ENCODE measurements at places on chromosomes 13 and 19. TPM values are rescaled to one million over a fixed set of nuclear protein-coding genes. Genes with fewer than 3 reads are reported as not detected.

Gene KCTD12
- total RNA-seq, result 3.5 TPM

- no peak for DNase-seq
Measured at GRCh38 chr13:98535501-98536354, 41.2 kb downstream of the STK24 start.

DNA sequence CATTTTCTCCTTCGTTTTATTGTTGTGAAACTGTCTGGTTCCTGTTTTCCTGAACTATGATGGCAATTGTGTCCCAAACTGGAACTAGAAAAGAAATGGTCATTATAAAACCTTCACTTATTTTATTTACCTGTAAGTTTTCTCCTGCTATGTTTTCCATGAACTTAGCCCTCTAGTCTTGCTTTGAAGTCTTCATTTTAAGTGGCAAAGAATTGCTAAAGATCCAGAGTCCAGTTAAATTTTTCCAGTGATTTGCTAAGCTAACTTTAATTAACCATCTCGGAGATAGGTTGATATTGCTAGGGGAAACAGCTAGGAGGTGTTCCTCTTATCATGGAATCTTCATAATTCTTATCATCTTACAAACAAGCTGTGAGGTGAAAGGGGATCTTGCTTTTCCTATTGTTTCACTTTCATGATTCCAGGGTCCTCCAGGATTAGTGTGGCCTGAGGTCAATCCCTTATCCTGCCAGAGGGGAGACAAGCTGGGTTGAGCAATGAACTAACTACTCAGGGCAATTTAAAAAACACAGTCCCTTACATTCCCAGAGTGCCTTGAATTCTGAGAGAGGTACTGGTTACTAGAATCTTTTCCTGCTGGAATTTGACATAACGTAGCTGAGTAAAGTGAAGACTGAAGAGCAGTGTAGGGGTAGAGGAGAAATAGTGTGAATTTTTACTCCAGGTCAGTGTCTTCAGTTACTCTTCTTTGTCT is 112.5 kb downstream of the ESD start:
- no peak for DNase-seq

GRCh38 chr19:43527860-43528622 is 1.0 kb upstream of the ETHE1 start:
- peak; percentile 39 for DNase-seq

Gene DMKN
- total RNA-seq, result not detected

GRCh38 chr13:37648609-37649008 is 50.0 kb upstream of the POSTN start:
- no peak for DNase-seq

GRCh38 chr13:111908981-111909380 is 158.0 kb upstream of the SOX1 start:
- DNase-seq, result no peak

DNA sequence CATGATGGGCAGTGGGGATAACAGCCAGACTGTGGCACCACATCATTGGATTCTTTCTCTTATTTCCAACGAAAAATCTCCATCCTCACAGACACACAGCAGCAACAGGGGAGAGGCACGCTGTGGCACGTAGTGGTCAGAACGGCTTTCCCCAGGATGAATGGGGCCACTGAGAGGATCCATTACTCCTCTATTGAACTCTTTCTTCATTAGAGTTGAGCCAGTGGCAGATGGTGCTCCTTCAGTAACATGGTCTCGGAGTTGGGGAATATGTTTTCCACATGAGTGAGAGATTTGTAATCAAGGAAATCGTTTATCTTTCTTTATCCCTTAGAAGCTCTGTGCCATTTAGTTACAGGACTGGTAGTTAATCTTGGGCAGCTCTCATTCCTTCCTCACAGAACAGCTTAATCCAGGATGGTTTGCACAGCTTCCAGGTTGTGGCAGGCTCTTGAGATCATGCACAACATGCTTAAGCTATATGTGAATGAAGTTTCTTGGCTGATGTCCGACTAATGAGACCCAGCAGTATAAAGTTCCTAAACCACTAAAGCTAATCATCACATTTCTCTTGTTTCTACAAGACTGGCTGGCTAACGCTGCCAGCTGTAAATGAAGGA is 180.5 kb upstream of the SLC10A2 start:
- DNase-seq, result no peak

DNA sequence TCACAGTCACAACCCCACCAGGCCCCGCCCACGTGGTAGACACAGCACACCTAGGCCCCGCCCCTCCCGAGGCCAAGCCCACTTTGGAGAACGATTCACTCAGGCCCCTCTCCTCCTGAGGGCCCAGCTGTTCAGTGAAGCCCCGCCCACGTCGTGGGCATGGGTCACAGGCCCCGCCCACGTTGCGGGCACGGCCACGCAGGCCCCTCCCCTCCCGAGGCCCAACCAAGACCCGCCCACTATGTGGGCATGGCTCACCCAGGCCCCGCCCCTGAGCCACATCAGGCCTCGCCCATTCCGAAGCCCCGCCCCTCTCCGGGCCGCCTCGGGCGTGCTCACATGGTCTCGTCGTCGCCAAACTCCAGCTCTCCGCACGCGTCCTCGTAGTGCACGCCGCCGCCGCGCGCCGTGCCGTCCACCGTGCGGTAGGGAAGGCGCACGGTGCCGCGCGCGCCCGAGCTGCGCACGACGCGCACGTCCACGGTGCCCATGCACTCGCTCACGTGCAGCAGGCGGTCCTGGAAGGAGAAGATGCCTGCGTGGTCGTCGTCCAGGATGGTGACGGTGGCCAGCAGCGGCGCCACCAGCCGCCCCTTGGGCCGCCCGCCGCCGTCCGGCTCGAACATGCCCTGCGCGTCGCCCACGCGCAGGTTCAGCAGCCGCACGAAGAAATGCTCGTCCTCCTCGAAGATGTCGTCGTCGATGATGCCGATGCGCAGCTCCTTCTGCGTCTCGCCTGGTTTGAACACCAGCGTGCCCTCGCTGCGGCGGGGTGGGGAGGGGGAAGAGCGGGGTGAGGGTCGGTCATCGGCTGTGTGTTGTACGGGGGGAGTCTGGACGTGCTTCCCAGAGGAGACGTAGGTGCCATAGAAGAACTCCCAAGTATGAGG is 24.0 kb downstream of the SLC8A2 start:
- peak; percentile 79 for DNase-seq

DNA sequence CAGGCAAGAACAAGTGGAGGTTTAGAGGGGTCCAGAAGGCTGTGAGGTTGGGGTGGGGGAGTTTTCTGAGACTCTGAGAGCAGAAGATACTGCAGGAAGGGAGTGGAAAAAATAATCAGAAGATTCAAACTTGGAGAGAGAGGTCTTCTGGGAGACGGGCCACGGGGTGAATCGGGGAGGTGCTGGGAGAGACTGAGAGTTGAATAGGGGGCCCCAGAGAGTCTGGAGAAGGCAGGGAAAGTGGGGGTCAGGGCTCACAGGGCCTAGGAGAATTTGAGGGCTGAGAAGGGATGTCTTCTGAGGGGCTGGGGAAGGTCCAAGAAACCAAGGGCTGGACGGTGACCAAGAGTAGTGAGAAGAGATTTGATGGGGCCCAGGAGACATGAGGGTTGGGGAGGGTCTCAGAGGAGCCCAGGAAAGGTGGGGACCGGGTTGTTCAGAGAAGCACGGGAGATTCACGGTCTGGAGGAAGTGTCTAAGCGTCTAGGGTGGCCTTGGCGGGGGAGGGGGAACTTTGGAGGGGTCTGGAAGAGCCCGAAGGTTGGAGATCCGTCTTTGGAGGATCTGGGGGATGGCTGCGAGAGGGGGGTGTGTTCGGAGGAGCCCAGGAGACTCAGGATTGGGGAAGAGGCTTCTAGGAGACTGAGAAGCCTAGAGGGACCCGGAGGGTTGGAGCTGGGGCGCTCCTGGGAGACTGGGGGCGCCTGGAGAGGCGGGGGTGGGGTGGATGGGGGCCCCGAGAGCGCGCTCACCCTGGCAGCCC is 1.5 kb downstream of the KCNC3 start:
- no peak for DNase-seq

DNA sequence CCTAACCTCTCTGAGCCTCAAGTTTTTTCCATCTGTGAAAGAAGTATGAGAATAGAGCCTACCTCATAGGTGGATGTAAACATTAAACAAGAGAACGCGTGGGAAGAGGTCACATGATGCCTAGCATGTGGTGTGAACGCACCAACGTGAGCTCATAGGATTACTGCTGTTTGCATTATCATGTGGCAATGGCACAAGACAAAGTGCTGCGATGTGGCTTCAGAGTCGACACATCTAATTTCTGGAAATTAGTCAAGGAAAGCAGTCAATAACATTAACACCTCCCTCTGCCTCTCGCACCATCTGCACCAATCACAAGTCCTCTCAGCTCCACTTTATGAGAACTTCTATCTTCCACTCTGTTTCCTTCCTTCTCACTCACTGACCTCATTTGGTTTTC is 489.7 kb downstream of the COG6 start:
- no peak for DNase-seq

- DNase-seq, result no peak
Measured at GRCh38 chr13:73701160-73701559, 433.0 kb downstream of the KLF12 start.

GRCh38 chr19:31445406-31445805 is 96.2 kb upstream of the TSHZ3 start:
- no peak for DNase-seq

GRCh38 chr19:50703915-50704796 is 15.4 kb downstream of the SHANK1 start:
- peak; percentile 73 for DNase-seq

GRCh38 chr13:44347301-44347700 is 26.3 kb upstream of the SERP2 start:
- DNase-seq, result no peak

DNA sequence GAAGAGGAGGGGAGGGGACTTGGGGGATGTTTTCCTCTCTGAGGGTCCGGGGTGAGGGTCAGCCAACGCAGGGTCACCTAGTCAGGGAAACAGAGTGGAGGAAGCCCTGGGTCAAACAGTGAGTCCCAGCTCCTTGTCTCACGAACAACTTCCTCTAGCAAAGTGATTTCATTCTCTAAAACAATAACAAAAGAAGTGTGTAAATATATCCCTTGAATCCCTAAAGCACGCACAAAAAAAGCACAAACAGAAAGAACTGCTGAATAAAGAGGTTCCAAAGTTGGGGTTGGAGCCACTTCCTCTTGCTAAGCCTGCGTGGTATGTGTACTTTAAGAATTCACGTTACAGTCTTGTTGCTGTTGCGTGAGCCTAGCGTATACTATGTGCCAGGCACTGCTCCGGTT is 1.5 kb upstream of the C5AR2 start:
- no peak for DNase-seq

Gene C19orf67
- not detected for total RNA-seq

- no peak for DNase-seq
Measured at GRCh38 chr13:90438576-90438975, 908.9 kb upstream of the MIR17HG start.

GRCh38 chr13:110636701-110637201 is 21.4 kb downstream of the NAXD start:
- DNase-seq, result no peak

- DNase-seq, result peak; percentile 5
Measured at GRCh38 chr13:111115965-111116521, 933 bp downstream of the ARHGEF7 start.

GRCh38 chr19:30341611-30342201 is 30.5 kb upstream of the ZNF536 start:
- no peak for DNase-seq

- peak; percentile 71 for DNase-seq
Measured at GRCh38 chr13:39159393-39159792, 121.1 kb downstream of the NHLRC3 start.

Gene ZNF583
- total RNA-seq, result 4.5 TPM

- DNase-seq, result no peak
Measured at GRCh38 chr13:99075268-99076191, 97.7 kb upstream of the DOCK9 start.

Gene ZNF415
- 1.7 TPM for total RNA-seq

Gene RFPL4A
- not detected for total RNA-seq

Gene ONECUT3
- total RNA-seq, result not detected

DNA sequence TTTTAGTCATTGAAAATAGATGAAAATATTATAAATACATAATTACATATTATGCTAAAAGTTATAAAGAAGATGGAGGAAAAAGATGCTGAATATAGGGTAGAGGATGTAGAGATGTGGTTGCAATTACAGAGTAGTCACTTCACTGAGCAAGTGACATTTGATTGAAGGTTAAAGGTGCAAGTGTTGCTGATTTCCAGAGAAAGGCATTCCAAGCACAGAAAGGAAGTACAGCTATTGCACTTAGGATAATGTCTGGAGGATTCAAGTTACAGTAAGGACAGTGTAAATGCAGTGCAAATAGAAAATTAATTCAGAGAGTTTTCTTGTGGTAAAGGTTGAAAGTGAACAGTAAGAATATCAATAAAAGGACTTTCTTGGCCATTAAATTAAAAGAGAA is 1721.8 kb downstream of the PCDH9 start:
- no peak for DNase-seq

GRCh38 chr13:97459215-97459777 is 25.3 kb downstream of the RAP2A start:
- DNase-seq, result no peak

- DNase-seq, result peak; percentile 87
Measured at GRCh38 chr19:53196777-53197396, 3.7 kb upstream of the ZNF665 start.

GRCh38 chr19:32231691-32232090 is 113.7 kb upstream of the ZNF507 start:
- no peak for DNase-seq

DNA sequence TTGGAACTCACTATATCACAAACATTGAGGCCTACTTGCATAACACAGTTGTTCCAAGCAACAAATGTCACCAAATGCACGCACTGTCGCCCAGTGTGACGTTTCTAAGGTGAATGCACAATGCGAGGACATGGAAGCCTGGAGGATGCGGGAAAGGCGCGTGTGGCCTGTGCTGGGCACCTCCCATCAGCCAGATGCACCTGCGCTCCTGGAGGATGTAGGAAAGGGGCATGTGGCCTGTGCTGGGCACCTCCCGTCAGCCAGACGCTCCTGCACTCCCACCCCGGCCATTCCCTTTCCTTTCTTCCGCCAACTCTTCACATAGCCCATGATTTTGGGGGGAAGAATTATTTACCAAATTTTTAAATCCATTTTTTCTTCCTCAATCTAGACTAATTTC is 202.4 kb upstream of the SOX1 start:
- DNase-seq, result no peak

Gene GATAD2A
- total RNA-seq, result 202 TPM

Gene CTXN1
- total RNA-seq, result 71.7 TPM

Gene PTGIR
- total RNA-seq, result 0.46 TPM

Gene RAVER1
- total RNA-seq, result 84.6 TPM

Gene ZNF446
- total RNA-seq, result 11.8 TPM

GRCh38 chr19:15417699-15418098 is 1.1 kb downstream of the AKAP8L start:
- no peak for DNase-seq

- DNase-seq, result no peak
Measured at GRCh38 chr13:99085808-99086266, 108.0 kb upstream of the DOCK9 start.

Measured in A673 (cell line).